ENCODE measurements at places on chromosomes 2 and 18.

GRCh38 chr2:195115738-195116137 is 541.3 kb upstream of the SLC39A10 start:
- no peak for ATAC-seq

DNA sequence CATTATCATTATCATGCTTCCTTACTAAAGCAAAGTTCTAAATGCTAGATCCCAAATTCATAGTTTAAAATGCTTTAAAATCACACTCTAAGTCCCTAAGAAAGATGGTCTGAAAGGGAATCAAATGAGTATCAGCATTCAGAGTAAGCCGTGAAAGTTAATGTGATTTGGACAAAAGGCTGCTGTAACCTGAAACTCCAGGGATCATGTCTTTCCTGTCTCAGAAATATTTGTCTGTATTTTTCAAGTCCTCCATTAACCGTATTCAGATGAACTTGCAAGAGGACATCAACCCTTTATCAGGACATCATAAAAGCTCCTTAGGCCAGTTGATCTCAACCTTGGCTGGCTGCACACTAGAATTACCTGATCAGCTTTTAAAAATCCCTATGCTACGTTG is 324.3 kb upstream of the PKDCC start:
- ATAC-seq: peak; percentile 48

DNA sequence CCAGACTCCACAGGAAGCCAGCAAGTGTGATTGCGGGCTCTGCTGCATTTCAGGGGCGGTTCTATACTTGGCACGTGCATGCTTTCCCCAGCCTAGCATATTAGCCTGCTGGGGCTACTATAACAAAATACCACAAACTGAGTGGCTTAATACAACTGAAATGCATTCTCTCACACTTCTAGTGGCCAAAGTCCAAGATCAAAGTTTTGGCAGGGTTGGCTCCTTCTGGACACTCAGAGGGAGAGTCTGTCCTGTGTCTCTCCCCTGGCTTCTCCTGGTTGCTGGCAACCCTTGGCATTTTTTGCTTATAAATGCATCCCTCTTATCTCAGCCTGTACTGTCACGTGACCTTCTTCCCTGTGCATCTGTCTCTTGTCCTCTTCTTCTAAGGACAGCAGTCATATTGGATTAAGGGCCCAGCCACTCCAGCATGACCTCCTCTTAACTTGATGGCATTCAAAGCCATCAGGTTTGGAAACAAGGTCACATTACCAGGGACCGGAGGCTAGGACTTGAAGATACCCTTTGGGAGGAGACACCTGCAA is 138.7 kb downstream of the RNF152 start:
- ATAC-seq: peak; percentile 26

- ATAC-seq: no peak
These were observed 26.2 kb upstream of the MBOAT2 start for GRCh38 chr2:9029721-9030120.

- no peak for ATAC-seq
These were observed 102.1 kb downstream of the MYOM1 start for GRCh38 chr18:3117493-3118192.

GRCh38 chr2:46066116-46066515 is 231.1 kb upstream of the EPAS1 start:
- ATAC-seq: no peak

DNA sequence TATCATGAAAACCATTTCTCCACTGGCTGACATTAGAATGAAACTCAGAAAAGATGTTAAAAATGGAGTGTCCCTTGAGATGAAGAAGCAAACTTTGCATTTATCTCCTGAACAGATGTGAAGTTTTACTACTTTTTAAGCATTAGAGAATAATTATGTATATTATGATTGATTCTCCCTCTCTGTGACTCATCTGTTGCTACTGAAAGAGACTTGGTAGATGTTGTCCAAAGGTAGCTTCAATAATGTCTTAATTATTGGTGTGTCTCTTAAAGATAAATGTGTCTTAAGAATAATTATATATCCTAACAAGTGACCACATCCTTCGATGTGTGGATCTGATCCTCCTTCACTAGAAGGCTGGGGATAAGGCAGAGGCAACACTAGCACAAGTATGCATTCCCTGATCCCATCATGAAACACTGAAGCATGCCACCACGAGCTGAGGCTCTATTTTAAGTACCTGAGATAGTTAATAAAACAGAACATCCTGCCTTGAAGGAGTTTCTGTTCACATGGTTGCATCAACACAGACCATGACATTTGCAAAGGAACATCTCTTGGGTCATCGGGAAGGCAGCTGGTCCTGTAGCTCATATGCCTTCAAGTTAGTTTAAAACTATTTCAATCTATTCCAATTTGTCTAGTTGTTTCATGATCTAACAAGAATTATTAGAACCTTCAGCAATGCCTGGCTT is 15.5 kb downstream of the RND3 start:
- ATAC-seq: no peak

- ATAC-seq: no peak
These were observed 295.4 kb upstream of the ATP5MC3 start for GRCh38 chr2:175476948-175477347.

DNA sequence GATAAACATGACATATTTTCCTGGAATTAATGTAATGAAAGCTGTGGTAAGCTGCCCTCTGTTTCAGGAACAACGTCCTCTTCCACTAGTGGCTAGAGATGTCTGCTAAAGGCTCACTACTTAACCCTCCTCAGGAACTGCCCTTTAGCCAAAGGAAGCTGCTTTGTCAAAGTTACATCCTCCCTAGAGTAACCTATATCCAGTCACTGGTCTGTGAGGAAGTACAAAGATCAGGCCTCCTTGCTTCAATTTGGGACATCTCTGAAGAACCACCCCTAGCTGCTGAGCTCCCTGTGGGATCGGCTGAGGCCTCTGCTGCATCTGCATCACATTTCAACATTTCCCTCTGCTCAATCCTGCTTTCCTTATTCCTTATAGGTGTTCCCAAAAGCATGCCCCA is 107.8 kb downstream of the PRELID3A start:
- ATAC-seq: no peak

GRCh38 chr18:23337599-23338444 is 115.3 kb upstream of the RIOK3 start:
- ATAC-seq: peak; percentile 73

DNA sequence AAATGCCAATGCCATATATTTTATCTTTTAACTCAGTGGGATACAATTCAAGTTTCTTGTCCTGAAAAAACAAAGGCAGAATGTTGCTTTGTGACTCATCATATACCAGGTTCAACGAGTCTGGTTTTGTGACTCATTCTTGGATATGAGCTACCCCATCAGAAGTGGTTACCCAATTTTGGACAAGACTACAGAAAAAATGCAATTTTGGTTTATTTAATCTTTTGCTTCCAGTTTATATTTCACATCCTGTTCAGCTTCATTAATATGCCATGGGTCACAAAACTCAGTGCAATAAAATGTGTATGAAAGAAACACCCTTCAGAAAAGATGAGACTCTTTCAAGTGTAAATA is 25.0 kb downstream of the FN1 start:
- ATAC-seq: peak; percentile 87

- no peak for ATAC-seq
These were observed 71.1 kb downstream of the EXOC6B start for GRCh38 chr2:72754628-72755320.

- no peak for ATAC-seq
These were observed 51.2 kb downstream of the ANO7 start for GRCh38 chr2:241239552-241240202.

DNA sequence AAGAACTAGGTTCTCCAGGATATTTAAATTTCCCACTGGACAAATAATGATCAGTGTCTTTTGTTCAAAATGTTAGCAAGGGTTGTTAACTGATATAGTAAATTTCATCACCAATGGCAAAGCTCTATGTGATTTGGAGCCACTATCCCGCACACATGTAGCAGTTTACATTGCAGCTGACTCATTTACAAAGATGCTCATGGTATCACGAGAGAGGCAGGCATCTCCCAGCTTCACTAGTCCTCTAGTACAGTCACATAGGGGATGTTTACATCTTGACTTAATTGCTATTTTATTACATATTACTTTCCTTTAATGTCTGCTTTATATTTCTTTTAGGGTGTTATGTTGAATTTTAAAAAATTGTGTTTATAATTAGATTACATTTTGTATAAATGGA is 30.7 kb downstream of the KCNE4 start:
- no peak for ATAC-seq

GRCh38 chr2:231382116-231382515 is 13.4 kb upstream of the B3GNT7 start:
- ATAC-seq: no peak

GRCh38 chr2:104938231-104938941 is 84.5 kb downstream of the POU3F3 start:
- no peak for ATAC-seq

- ATAC-seq: no peak
These were observed 194.7 kb downstream of the LTBP1 start for GRCh38 chr2:33141476-33141875.

DNA sequence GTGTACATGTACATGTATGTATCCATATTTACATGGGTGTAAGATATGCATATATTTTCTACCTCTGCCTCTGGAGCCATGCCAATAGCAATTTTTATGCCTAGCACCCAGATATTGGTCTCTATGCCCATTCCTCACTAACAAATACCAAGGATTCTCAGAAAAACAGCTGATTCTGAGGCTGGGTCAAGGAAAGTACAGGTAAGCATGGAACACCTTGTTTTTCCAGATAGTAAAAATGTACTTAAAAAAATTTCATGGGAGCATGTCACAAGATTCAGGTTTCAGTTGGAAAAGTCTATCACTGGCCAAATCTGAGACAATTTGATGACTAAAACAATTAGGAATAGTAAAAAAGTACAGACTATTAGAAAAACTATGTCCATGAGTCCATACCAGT is 114.5 kb upstream of the MAPRE2 start:
- no peak for ATAC-seq

- no peak for ATAC-seq
These were observed 94.3 kb downstream of the CLIP4 start for GRCh38 chr2:29209551-29209950.

DNA sequence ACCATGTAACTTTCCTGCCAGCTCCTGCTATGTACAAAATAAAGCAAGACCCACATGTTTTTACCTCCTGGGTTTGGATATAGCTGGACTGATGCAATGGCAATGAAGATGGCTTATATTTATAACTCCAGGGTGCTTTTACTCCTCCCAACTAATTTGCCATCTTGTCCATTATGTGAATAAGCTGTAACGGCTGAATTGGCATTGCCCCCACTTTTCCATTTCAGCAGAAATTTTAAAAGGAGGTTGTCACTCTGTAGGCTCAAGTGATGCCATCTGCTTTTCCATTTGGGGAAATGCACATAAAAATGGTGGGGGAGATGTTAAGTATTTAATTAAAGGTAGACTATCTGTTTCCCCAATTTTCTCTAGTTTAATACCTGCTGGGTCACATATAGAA is 345.5 kb downstream of the ERBB4 start:
- ATAC-seq: no peak

- ATAC-seq: no peak
These were observed 488.7 kb upstream of the ID2 start for GRCh38 chr2:8193146-8193545.

- peak; percentile 44 for ATAC-seq
These were observed 305.7 kb downstream of the DYSF start for GRCh38 chr2:71759060-71759459.

DNA sequence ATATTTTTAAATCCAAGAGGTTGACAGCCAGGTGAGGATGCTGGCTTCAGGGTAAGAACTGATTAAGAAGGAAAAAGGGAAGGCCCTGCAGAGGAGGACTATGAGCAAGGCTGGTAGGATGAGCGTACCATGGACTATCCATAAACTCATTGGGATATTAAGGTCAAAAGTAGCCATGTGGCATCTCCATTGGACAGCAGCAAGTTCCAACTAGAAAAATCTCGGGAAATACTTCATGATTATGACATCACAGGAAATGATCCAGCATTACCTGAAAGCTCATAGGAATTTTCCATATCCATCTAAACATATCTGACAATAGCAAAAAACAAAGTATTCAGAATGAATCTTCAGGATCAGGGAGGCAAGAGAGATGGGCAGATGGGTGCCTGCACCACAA is 34.2 kb downstream of the TGFA start:
- no peak for ATAC-seq

- no peak for ATAC-seq
These were observed 1015.1 kb upstream of the PIK3C3 start for GRCh38 chr18:40939656-40940515.

- no peak for ATAC-seq
These were observed 237.3 kb upstream of the SALL3 start for GRCh38 chr18:78742218-78742745.

DNA sequence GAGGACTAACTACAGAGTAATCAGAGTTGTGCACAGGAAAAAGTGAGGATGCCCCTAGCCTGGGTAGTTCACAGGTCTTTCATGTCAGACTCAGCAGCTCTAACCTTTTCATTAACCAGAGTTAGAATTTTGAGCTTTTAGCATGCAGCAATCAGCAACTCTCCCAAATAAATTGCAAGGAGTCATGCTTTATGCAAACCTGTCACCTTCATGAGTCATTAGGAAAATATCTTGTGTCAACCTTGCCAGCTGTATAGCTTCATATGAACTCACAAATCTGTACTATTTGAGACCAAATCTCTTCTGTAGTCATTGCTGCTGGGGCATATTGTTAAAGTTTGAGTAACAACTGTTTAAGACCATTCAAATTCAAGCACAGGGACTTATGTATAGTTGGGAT is 382.3 kb upstream of the NT5C1B start:
- no peak for ATAC-seq
